Thoracic aorta (tissue), 2 donors: ENCODE measurements at places on chromosomes 3 and 15. TPM values are rescaled to one million over a fixed set of nuclear protein-coding genes. Genes with fewer than 3 reads are reported as not detected.

DNA sequence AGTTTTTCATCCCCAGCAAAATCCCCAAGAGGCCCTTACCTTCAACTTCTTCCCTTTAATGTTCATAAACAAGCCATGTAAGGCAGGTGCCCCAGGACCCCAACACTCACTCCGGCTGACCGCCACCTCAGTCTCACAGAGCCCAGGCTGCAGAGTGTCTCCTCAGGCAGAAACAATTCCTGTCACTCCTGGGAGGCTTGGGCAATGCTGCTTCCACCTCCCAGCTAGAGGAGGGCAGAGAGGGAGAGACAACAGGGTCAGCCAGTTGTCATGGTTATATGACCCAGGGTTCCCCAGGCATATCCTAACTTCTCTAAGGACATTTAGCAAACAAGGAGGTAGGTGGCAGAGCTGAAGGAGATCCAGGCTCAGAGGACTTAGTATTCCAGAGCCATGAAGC, at the start of gene PLIN1:
Gene PLIN1, minus strand, starts transcription at position 156 of the 400 bp plus-strand sequence. CDS start 1,878 bp downstream, outside the sequence.
- DNase-seq, result no peak

The CAMP gene
- total RNA-seq, result not detected

DNA sequence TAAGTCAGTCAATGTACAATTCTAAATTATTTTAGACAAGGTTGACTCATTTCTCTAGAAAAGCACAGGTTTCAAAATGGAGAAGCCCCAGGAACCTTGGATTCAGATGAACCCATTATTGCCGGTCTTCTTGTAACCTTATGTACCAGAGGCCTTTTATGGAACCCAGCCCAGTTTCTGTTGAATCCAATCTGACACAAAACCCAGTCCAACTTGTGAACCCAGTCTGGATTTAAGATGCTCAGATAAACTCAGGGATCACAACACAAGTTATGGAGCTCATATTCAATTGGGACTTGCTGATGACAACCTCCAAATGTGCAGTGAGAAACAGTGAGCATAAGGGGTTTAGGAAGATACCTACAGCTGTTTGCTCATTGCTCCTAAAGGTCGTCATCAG, 16.4 kb upstream of the B4GALT4 start:
- DNase-seq, result no peak

GRCh38 chr3:41405466-41405865, 206.2 kb downstream of the CTNNB1 start:
- DNase-seq, result no peak

GRCh38 chr3:74489050-74489792, 125.2 kb downstream of the CNTN3 start:
- no peak for DNase-seq

The TMC3 gene
- total RNA-seq, result not detected

The EFCC1 gene
- total RNA-seq, result 1.4 TPM

DNA sequence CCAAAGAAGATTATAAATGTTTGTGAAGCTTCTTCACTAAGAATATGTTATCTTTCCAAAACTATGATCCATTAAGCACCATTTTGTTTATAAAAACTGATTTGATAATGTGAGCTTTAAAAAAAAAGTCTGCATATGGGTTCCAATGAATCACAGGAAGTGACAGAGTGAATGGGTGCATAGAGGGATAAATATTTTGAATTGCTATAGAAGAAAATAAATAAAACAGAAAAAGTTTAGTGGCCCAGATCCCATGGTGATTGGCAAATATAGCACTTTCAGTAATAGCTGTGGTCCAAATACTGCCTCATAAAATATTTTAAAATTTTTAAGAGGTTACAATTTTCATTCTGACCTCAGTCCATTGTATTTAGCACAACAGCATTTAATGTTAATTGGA, 19.2 kb downstream of the CPA3 start:
- DNase-seq, result no peak

The SLC9C1 gene
- not detected for total RNA-seq

DNA sequence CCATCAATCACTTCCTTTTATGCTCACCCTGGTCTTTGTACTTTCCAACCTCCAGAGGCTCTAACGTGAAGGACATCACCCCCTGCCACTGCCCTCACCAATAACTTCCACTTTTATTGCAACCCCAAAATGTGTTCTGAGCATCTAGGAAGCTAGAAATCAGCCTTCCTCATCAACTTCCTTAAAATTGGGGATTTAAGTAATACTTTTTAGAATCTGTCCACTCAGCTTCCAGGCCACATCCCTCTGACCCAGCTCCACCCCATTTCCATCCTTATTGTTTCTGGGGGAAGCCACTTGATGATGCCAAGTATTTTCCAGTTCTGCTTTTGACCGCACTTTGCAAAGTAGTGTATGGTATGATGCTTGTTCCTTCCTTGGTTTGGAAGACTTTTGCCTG, 73.5 kb upstream of the XCR1 start:
- no peak for DNase-seq
